GM23338 (cell line): ENCODE measurements at places on chromosomes 1 and 21. TPM values are rescaled to one million over a fixed set of nuclear protein-coding genes. Genes with fewer than 3 reads are reported as not detected.

Gene OPN3
- total RNA-seq: 35.4 and 46.8 TPM in 2 replicates

DNA sequence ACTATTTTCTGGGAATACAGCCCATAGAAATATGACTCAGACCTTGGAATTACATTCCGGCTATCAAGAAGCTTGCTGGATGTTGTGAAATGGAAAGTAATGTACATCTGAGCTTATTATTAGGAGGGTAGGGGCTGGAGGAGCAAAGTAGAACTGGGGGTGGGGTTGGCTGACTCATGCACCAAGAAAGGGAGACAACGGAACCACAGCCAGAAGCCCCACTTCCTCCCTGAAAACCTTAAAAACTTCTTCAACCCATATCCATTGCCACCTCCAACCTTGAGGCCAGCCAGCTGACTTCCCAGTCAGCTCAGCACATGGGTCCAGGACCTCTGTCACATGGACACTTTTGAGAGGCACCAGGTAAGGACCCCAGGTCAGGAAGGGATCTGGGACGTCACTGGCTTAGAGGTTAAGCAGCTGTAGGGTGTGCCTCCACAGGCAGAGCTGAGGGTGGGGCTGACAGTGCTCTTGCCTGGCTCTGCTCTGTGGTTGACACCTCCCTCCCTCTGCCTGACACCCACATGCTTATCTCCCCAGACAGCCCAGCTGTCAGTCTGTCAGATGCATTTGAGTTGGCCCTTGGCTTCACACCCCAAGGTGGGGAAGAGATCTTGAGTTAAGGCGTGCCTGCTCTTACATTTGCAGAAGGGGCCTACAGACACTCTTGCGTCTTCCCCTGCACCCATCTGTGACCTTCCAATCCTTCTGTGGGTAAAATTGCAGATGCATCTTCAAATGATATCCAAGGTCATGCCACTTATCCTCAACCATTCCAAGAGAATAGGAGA lies 5.7 kb upstream of the ZNF683 start:
- no peak for DNase-seq

- no peak for DNase-seq
Measured at GRCh38 chr21:28932717-28933116, 60.0 kb downstream of the LTN1 start.

Gene SPATA6
- 7.5 and 10.6 TPM in 2 replicates for total RNA-seq

Gene NPPB
- not detected in 2 replicates for total RNA-seq

Gene C1QTNF12
- 3.0 and 4.1 TPM in 2 replicates for total RNA-seq

DNA sequence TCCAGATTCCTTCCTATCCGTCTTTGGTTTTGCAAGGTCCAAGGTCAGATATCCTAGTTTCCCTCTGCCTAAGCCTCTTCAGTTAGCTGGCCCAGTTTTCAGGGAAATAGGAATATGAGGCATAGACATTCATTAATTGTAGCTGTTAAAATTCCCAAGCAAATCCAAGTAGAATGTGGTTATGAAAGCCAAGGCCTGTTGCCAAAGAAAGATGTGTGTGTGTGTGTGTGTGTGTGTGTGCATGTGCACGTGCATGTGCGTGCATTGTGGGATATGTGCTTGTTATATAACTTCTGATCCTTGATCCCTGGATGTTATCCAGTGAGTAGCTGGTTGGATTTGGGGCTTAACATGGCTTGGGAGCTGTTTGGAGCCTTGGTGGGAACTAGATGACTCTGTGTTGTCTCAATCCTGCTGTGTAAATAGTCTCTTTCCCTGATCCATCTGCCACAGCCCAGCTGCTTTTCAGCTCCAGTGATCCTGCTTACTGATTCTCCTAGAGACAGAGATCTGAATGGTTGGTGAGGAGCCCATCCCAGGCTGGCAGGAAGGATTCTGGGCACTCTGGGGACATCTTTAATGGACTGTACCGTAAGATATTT lies 70.6 kb upstream of the GCLM start:
- no peak for DNase-seq

Gene CSRP1
- total RNA-seq: 24.1 and 29.9 TPM in 2 replicates

Gene S100A3
- total RNA-seq: not detected in 2 replicates
